Stomach (tissue), 19 donors: ENCODE measurements at places on chromosomes 11 and 22. TPM values are rescaled to one million over a fixed set of nuclear protein-coding genes. Genes with fewer than 3 reads are reported as not detected.
A peak's percentile ranks its signal among the peaks of the same experiment; 100 is the strongest.

DNA sequence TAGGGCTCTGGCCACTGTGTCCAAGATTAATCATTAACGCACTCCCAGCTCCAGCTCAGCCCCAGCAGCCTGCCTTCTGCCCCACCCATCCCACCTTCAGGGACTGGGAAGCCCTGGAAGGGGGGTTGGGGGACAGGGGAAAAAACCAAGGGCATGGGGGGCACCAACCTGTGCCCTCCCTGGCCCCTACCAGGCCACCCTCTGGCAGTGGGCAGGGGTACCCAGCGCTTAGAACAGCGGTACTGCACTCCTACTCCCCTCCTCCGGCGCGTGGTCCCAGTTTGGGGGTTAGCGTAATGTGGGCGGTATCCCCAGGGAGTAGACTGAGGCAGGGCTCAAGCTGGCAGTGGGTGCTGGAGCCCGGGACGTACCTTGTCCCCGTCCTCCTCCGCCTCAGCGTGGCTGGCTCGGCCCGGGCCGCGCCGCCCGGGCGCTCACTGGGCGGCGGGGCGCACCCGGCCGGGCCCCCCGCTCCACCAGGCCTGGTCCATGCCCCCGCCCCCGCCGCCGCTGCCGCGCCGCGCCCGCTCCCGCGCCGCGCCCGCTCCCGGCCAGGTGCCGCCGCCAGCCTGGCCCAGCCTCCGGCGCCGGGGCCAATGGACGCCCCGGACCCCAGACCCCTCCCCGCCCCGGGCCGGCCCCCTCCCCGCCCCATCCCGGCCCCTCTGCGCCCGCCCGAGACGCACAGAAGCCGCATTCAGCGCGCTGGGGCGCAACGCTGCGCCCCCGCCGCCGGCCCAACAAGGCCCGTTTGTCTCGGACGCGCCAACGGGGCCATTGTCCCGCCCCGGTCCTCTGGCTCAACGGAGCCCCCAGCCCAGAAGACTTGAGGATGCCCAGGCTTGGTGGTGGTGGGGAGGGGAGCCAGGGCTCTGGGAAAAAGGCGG lies at the start of gene GAL3ST1:
Gene GAL3ST1, minus strand, starts transcription at position 571 of the 887 bp plus-strand sequence. CDS start 17,273 bp downstream, outside the sequence.
- no peaks in the 10 kb centered on the region for H3K27me3 ChIP-seq
- peaks cover 49% of the 10 kb centered on the region for H3K4me1 ChIP-seq
- H3K27ac ChIP-seq = peak within 1 kb of the TSS; percentile 86
- peak within 1 kb of the TSS; percentile 37 for H3K4me3 ChIP-seq
- peak; percentile 88 for DNase-seq

DNA sequence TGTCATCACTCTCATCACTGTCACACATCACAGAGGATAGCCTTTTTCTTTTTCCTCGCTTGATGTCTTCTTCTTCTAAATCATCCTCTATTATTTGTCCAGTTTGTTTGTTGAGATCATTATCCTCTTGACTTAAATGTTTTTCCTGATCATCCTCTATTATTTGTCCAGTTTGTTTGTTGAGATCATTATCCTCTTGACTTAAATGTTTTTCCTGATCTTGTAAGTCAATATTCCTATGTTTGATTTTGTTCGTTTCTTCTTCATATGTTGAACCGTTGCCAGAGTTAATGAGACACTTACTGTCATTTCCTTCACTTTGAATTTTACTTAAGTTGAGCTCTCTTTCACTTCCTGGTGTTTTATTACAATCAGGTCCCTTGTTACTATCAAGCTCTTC lies 5.6 kb downstream of the CCDC82 start:
- H3K4me1 ChIP-seq = peaks cover 19% of the 10 kb centered on the region
- H3K27me3 ChIP-seq = no peaks in the 10 kb centered on the region
- DNase-seq = no peak

- no peaks in the 10 kb centered on the region for H3K27me3 ChIP-seq
- H3K27ac ChIP-seq = no peak overlapping the region
- no peaks in the 10 kb centered on the region for H3K36me3 ChIP-seq
- no peak for DNase-seq
These were observed 195.1 kb downstream of the ETS1 start for GRCh38 chr11:128392259-128392658.

DNA sequence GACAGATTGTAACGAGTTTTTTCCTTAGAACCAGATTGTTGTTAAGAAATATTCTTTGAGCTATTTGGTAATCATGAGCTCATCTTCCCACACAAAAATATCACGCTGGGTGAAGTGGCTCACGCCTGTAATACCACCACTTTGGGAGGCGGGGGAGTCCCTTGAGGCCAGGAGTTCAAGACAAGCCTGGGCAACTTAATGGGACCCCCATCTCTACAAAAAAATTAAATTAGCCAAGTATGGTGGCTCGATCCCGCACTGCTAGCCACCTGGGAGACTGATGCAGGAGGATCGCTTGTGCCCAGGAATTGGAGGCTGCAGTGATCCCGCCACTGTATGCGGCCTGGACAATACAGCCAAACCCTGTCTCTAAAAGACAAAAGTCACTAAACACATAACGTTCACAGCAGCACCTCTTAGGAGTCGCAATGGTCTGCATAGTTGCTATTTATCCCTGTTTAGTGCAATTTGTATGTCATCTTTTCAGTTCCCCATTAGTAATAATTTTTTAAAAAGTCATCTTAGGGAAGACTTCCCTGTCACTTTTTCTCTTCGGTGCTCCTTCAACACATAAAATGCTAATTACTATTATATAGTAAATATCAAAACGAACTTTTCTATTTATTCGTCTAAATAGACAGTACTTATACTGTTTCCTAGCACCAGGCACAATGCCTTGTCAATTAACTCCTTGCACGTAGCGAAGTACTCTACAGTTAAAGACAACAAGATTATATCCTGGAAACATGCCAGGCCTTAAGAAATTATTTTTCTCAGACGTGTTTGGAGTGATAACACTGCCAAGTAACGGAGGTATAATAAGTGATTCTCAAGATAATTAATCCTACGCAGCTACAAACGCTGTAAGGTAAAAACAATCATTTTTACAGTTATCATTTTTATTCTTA lies 1.1 kb downstream of the ST13 start:
- no peaks in the 10 kb centered on the region for H3K27me3 ChIP-seq
- H3K4me3 ChIP-seq = peak overlapping the region; percentile 87
- H3K27ac ChIP-seq = peak overlapping the region; percentile 96
- H3K36me3 ChIP-seq = peaks cover 2% of the 10 kb centered on the region
- H3K4me1 ChIP-seq = peaks cover 42% of the 10 kb centered on the region

- H3K36me3 ChIP-seq = no peaks in the 10 kb centered on the region
- H3K27ac ChIP-seq = no peak overlapping the region
- no peak for DNase-seq
- no peaks in the 10 kb centered on the region for H3K4me1 ChIP-seq
- H3K4me3 ChIP-seq = no peak overlapping the region
- H3K27me3 ChIP-seq = no peaks in the 10 kb centered on the region
These were observed 29.0 kb downstream of the MMP13 start for GRCh38 chr11:102926517-102926916.

DNA sequence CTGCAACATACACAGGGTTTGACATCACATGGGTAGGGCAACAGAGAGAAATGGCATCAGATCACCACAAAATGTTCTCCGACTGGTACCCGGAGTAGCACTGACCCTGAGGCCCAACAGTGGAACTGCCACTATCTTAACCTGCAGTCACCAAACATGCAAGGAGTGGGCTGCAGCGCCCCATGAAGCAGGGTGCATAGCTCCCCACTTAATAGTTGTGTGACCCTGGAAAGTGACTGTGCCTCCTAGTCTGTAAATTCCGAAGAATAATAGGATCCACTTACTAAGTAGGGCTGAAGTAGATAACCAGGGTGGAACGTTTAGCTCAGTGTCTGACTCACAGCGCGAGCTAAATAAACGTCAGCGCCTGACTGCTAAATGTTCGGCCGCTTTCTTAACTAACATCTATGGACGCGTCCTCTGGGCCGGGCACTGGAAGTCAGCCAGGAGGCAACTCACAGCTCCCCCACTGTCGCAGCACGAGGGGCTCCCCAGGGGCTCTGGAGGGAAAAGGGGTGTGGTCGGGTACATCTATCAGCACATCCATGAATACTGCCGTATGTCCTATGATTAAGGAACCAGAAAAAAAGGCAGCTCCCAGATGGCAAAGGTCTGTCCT lies 777 bp downstream of the LTO1 start:
- DNase-seq = peak; percentile 67
- no peaks in the 10 kb centered on the region for H3K27me3 ChIP-seq
- H3K4me1 ChIP-seq = peaks cover 43% of the 10 kb centered on the region

GRCh38 chr11:31903225-31904074 lies 92.3 kb upstream of the PAX6 start:
- no peak overlapping the region for H3K4me3 ChIP-seq
- no peak overlapping the region for H3K27ac ChIP-seq
- H3K27me3 ChIP-seq = peaks cover 4% of the 10 kb centered on the region
- no peak for DNase-seq
- no peaks in the 10 kb centered on the region for H3K4me1 ChIP-seq

GRCh38 chr11:105298630-105299029 lies 159.1 kb upstream of the CARD18 start:
- H3K4me1 ChIP-seq = no peaks in the 10 kb centered on the region

DNA sequence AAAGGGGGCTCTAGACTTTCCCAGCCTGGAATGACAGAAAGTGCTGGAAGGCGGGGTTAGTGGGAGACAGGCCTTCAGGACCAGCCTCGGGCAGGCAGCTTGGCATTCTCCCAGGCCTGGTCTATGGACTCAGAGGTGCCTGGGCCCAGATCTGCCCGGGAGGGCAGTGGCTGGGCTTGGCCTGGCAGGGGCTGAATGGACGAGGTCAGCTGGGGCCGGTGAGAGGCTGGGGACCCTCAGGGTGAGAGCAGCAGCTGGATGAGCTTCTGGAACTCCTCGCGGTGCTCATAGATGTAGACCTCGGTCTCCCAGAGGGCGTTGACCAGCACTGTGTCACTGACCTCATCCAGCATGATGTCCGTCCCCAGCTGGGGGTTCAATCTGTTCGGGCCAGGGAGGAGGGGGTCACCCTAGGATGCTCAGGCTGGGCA lies 1.5 kb upstream of the BAIAP2L2 start:
- no peaks in the 10 kb centered on the region for H3K36me3 ChIP-seq
- H3K4me3 ChIP-seq = no peak overlapping the region
- peak overlapping the region; percentile 59 for H3K27ac ChIP-seq
- no peaks in the 10 kb centered on the region for H3K27me3 ChIP-seq
- peak; percentile 42 for DNase-seq

DNA sequence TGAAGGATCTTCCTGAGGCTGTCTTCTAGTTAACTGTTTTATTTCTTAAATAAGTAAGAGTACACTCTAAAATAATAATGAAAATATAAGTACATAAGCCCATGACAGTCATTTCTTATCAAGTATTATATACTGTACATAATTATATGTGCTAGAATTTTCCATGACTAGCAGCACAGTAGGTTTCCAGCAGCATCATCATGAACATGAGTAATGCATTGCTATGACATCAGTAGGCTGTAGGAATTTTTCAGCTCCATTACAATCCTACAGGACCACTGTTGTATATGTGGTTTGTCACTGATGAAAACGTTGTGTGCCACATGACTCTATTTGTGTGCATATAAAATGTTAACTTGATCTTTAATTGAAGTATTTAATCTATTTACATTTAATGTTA lies 22.0 kb downstream of the ZNF202 start:
- H3K27me3 ChIP-seq = no peaks in the 10 kb centered on the region
- H3K36me3 ChIP-seq = peaks cover 7% of the 10 kb centered on the region
- no peak overlapping the region for H3K4me3 ChIP-seq
- H3K4me1 ChIP-seq = no peaks in the 10 kb centered on the region
- no peak for DNase-seq
- no peak overlapping the region for H3K27ac ChIP-seq

DNA sequence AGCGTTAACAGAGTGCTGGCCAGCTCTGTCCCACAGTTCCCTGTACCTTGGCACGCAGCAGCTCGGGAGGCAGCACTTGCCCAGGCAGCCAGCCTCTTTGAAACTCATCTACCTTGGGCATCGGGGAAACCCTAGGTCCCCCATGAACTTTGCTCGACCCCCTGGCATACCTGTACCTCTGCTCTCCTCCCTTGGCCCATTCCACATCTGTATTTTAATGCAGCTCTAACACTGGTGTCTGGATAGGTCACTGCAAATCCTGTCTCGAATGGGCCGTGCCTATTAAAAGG lies 304.1 kb downstream of the TBC1D22A start:
- H3K27me3 ChIP-seq = no peaks in the 10 kb centered on the region
- no peak overlapping the region for H3K27ac ChIP-seq
- H3K4me1 ChIP-seq = no peaks in the 10 kb centered on the region
- DNase-seq = no peak
- H3K36me3 ChIP-seq = peaks cover 35% of the 10 kb centered on the region
- H3K4me3 ChIP-seq = no peak overlapping the region

- H3K4me1 ChIP-seq = peaks cover 31% of the 10 kb centered on the region
- no peaks in the 10 kb centered on the region for H3K36me3 ChIP-seq
- no peaks in the 10 kb centered on the region for H3K27me3 ChIP-seq
- peak overlapping the region; percentile 52 for H3K4me3 ChIP-seq
- peak overlapping the region; percentile 73 for H3K27ac ChIP-seq
- DNase-seq = peak; percentile 82
These were observed 15.9 kb downstream of the RTN4RL2 start for GRCh38 chr11:57476047-57476756.

Gene PATE1
- total RNA-seq = not detected

Gene P4HA3
- 0.87 TPM for total RNA-seq

Gene ZP1
- total RNA-seq = not detected

Gene FOSL1
- total RNA-seq = 1.9 TPM

Gene OR8G1
- total RNA-seq = not detected

Gene ROBO4
- total RNA-seq = 9.6 TPM

Gene ZMAT5
- 5.3 TPM for total RNA-seq

Gene TIGD3
- total RNA-seq = not detected

Gene LARGE2
- 11.3 TPM for total RNA-seq
